ENCODE measurements at places on chromosomes 3 and 15.

DNA sequence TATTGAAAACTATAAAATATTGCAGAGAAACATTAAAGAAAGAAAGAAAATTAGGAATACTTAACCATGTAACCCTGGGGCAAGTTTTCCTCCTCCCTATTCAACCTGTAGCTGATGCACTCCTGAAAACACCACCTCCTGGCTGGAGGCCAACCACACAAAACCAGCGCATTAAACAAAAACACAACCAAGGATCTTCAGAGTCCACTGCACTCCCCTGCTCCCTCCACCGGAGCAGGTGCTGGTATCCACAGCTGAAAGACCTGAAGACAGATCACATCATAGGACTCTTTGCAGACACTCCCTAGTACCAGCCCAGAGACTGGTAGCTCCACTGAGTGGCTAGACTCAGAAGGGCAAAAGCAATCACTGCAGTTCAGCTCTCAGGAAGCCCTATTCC, 13.6 kb upstream of the ADAMTS17 start:
- no peak for DNase-seq

DNA sequence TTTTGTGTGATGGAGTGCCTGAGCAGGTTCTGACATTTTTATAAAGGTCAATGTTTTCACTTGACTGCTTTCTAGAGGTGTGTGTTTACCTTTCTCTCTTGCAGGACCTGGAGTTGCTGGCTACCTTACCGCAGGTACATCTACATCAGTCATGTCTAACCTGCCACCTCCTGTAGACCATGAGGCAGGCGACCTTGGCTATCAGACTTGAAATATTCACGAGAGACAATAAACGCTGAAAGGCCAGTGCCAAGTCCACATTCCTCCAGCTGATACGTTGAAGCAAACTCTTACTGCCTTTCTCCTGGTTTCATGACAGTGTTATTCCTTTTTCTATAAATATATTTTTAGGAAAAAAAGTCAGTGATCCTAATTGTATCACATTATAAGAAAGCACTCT, 59.0 kb upstream of the ACKR4 start:
- DNase-seq, result no peak

GRCh38 chr15:90376789-90377188, 11.3 kb upstream of the IQGAP1 start:
- DNase-seq, result no peak

GRCh38 chr15:101203029-101203573, 48.7 kb downstream of the CHSY1 start:
- DNase-seq, result no peak

- no peak for DNase-seq
These were observed 26.4 kb upstream of the LRIG1 start for GRCh38 chr3:66527246-66527645.

DNA sequence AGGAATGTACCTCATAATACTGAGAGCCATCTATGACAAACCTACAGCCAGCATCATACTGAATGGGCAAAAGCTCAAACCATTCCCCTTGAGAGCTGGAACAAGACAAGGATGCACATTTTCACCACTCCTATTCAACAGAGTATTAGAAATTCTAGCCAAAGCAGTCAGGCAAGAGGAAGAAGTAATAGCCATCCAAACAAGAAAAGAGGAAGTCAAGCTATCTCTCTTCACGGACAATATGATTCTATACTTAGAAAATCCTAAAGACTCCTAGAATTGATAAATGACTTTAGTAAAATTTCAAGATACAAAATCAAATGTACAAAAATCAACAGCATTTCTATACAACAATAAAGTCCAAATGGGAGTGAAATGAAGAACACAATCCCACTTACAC, 30.2 kb downstream of the OCA2 start:
- DNase-seq, result no peak

- DNase-seq, result no peak
These were observed 106.0 kb downstream of the RPL22L1 start for GRCh38 chr3:170764017-170764416.

DNA sequence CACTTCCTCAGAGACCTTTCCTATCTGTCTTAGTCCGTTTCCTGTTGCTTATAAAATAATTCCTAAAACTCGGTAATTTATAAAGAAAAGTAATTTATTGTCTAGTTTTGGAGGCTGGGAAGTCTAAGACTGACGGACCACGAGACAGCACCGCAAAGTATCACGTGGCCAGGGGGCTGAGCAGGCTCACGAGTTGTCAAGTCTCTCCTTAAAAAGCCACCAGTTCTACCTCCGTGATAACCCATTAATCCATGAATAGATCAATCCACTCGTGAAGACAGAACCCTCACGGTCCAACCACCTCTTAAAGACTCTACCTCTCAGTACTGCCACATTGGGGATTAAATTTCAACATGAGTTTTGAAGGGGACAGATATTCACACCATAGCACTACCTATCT, 821 bp downstream of the LINS1 start:
- no peak for DNase-seq

GRCh38 chr3:30733696-30734095, 127.3 kb downstream of the TGFBR2 start:
- no peak for DNase-seq

DNA sequence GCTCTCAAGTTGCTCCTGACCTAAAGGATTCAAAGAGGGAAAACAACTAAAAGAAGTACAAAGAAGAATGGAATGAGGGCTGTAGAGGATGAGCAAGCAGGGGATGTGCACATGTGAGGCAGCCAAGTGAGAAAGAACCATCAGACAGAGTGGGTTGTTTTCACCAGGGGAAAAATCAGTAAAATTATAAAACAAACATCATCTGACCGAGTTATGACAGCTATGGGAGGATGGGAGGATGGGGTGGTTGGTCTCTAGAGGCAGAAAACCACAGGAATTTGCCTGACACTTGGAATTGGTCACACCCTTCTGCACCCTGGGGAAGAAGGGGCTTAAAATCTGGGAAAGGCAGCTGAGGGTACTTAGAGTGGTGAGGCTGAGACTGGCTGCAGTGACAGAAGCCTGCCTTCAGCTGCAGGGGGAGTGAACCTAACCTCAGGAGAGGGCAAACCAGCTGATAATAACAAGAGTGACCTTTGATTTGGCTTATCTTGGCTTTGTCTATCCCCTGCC, 10.1 kb downstream of the ARHGAP31 start:
- DNase-seq, result no peak

DNA sequence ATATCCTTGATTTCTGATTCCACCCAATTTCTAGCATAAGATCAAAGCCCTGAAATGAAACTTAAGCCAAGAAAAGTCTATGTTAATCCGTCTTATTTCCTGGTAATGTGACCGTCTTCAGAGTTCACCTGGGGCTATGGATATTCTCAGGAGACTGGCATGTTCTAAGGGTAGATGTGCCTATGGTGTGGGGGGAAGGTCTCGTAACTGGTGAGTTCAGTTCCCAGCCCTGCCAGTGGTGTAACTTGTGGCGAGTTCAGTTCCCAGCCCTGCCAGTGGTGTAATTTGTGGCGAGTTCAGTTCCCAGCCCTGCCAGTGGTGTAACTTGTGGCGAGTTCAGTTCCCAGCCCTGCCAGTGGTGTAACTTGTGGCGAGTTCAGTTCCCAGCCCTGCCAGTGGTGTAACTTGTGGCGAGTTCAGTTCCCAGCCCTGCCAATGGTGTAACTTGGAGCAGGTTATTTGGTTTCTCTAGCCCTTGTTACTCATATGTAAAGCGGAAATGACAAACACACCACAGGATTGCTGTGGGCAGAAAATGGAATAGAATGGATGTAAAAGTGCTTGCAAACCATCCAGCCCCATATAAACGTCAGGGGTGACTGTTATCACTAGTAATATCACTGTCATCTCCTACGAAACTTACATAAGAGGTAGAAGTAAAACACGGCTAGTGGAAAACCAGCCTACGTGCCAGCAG, 30.4 kb downstream of the SLC51A start:
- DNase-seq, result no peak

DNA sequence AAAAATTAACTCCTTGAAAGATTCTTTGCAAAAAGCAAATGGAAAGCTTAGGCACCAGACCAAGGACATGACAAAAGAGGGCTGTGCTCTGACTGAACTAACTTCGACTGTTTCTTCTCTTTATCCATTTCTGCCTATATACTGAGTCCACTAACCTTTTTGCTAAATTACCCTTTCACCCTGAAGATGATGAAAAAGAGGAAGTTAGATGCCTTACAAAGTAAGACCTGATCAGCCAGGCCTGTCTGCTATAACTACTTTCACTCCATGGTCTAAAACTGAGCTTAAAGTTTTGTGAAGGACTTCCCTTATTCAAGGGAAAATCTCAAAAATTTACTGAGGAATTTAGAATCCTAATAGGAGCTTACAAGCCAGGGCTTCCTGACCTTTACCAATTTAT, 6.2 kb upstream of the IGSF10 start:
- DNase-seq, result no peak

- peak; percentile 5 for DNase-seq
These were observed 338.3 kb upstream of the ZNF385D start for GRCh38 chr3:22089284-22089683.

GRCh38 chr15:82999905-83000671, 11.4 kb downstream of the C15orf40 start:
- no peak for DNase-seq

- DNase-seq, result peak; percentile 45
These were observed 878 bp downstream of the SPPL2A start for GRCh38 chr15:50764461-50765194.

- DNase-seq, result no peak
These were observed 790.0 kb downstream of the FHIT start for GRCh38 chr3:60461267-60461666.

DNA sequence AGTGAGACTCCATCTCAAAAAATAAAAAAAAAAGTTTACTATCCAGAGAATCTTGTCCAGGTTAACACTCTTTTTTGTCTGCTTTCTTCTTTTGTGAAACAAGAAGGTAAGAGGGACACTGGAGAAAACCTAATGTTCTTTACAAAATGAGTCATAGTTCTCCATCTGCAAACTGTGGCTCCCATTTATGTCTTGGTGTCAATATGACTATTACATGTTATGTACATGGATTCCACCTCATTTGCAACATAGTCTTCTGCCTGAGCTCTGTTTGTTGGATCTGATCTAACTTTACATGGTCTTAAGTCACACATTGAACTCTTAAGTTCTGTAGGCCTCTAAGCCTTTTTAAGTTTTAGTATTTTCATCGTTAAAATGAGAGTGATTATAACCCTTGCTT, 421.2 kb upstream of the TPRG1 start:
- DNase-seq, result no peak

DNA sequence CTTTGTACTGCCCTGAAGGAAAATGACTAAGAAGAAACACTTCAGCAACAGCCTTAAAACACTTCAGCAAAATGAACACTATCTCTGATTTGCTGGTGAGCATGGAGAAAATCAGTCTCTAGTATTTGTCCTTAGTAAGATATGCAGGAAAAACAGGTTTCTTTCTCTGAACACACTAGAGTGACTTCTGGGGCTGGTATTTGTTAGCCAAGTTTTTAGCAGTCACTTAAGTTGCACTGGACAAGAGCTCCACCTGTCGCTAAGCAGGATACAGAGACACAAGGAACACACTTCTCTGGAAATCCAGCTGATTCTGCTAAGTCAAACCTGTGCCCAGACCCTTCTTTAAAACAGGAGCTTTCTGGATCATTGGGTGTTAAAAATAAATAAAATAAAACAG, 65.3 kb downstream of the CHAC1 start:
- no peak for DNase-seq

GRCh38 chr3:23712656-23713559, 92.8 kb upstream of the UBE2E1 start:
- DNase-seq, result no peak

DNA sequence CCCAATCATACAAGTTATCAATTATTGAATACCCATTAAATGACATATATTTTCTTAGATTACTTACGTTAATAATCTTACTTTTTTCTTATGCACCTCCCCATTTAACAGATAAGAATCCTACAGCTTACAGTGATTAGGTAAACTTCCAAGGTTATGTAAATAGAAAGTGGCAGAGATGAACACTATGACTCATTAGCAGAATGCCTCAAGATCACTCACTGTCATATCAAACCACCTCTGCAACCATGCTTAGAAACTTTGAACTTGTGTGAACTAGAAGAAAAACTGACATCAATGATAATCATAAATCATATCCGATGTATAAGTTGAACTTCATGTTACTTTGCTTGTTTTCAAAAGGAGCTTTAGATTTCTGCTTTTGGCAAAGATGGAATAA, 911.6 kb upstream of the ARPP21 start:
- no peak for DNase-seq

- DNase-seq, result no peak
These were observed 57.6 kb upstream of the MEX3B start for GRCh38 chr15:82103468-82103867.

GRCh38 chr3:186432189-186432588, 70.2 kb upstream of the DGKG start:
- DNase-seq, result no peak

- DNase-seq, result no peak
These were observed 37.6 kb upstream of the ATP11B start for GRCh38 chr3:182755712-182756111.

- DNase-seq, result no peak
These were observed 14.1 kb downstream of the TMEM207 start for GRCh38 chr3:190435618-190436017.

DNA sequence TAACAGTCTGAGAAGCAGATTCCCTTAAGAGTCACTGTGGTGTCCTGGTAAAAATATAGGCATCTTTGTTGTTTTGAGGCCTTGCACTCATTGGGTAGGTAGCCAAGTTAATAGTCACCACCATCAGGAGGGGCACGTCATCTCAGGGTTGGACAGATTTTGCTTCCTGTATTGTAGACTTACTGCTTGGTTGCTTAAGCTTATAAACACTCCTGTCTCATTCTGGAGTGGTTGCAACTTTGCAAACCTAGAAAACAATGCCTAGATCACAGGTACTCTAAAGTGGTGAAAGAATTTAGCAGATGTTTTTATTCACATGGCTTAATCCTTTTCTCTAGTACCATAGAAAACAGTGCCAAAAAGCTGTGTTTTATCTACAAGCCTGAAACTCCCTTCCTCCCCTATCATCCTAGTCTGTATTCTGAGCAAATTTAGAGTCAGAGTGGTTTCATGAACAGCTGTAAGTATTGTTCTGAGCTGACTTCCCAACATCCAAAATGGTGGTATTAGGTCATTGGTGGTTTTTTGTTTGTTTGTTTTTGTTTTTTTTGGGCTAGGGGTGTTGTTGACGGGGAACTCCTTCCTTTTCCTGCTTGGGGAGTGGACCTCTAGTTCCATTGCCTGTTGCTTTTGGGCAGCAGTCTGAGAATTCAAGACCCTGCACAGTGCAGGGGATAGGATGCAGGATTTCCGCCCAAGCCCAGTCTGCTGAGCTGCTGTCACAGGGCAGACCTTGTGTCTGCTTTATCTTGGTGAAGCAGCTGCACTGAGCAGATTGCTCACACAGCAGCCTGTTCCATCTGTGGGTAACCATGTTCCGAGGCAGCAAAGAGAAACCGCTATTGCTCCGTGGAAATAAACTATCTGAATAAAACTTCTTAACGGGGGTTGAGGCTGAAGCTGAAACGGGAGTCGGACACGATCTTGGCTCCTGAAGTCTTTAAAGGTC, 202.0 kb downstream of the AKAP13 start:
- DNase-seq, result no peak

GRCh38 chr3:120265989-120266388, 19.0 kb downstream of the GPR156 start:
- no peak for DNase-seq

DNA sequence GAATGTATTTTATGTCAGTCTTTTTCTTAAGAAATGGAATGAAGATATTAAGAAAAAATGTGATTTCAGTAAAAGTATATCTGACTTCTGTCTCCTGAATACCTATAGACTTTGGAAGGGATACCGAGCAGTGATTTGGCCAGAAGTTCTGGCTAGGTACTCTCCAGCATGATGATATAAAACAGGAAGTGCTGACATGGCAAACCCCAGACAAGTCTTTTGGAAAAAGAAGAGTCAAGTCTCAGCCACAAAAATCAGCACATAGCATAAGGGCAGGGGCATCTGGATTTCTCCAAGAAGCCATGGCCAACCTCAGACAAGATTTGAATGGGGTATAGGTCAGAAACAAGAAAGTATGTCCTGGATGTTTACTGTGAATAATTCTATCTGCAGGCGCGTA, 643.3 kb upstream of the ARRDC4 start:
- DNase-seq, result no peak
